ENCODE measurements at places on chromosomes 6 and 20.

- no peak for DNase-seq
Measured at GRCh38 chr20:10699941-10700340, 26.1 kb upstream of the JAG1 start.

DNA sequence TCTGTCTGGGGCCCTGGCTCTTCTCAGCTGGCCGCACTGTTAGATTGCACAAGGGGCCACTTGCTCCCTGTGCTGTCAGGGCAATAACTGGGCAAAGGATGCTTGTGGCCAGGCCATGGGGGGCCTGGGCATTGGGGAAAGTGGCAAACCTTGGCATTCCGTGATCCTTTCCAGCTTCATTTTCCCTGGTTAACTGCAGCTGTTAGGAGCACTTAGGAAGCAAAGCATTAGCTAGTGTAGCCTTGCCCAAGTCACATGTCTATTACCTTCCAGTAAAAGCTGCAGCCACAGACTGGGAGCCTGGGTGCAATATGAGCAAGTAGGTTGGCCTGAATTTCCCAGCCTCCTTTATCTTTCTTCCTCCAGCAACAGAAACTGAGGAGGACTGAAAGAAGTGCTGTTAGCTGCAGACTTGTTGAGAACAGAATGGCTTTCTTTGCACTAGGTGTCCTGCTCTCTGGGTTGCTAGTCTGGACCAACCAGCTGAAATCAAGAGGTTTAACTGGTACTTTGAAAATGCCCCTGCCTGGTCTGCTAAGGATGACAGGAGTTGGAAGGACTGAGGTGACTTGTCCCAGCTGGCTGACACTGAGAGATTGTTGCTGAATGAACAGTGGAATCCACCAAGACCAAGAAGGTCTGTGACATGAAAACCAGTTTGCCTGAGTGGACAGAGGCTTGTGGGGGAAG, 312.3 kb upstream of the SUPT3H start:
- no peak for DNase-seq

- no peak for DNase-seq
Measured at GRCh38 chr20:58694241-58695083, 1.9 kb downstream of the NPEPL1 start.

DNA sequence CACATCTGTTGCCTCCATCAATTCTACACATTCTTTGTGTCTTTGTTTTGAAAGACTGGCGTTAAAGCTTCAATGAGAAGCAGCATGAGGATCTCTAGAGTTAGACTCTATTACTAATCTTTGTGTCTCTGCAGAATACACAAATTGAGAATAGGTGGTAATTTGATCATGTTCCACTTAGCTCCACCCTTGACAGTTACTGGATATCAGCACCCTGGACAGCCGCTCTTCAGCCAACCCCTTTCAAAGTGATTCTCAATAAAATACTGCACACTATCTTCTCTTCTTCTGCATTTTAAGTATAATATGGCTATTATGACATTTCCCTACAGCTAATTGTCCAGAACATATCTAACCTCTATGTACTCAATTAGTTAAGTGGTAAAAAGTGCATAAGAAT, 54.3 kb upstream of the CNR1 start:
- no peak for DNase-seq

- no peak for DNase-seq
Measured at GRCh38 chr20:41407607-41408006, 41.0 kb upstream of the EMILIN3 start.

Measured in NCI-H187 treated with DMSO at 0.1 percent for 48 hours (cell line).